ENCODE measurements at places on chromosomes 16 and 17.
A peak's percentile ranks its signal among the peaks of the same experiment; 100 is the strongest.

GRCh38 chr17:63601439-63602371, 1.0 kb downstream of the TACO1 start:
- DNase-seq: no peak

GRCh38 chr16:67872631-67873434, at the start of gene EDC4:
TSS of gene EDC4 (plus strand) at chr16:67873052. CDS start at chr16:67873262, 210 bp downstream.
- DNase-seq: peak; percentile 79

- no peak for DNase-seq
Observed at GRCh38 chr17:79174905-79175856, 100.6 kb downstream of the ENGASE start.

DNA sequence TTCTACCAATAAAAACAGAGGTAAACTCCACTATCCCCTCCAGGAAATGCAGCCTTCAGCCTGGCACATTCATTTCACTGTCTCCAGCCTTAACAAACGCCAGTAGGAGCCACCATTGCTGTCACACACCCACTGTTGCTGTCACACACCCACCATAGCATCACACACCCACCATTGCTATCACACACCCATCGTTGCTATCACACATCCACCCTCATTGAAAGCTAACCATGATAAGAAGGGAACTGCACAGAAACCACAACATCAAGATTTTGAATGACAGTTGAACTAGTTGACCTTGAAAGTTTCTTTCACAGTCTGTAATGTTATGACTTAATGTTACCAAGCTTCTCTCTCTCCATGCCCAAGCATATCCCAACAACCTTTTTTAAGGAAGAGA, 38.1 kb downstream of the SHCBP1 start:
- no peak for DNase-seq

GRCh38 chr16:77112746-77113145, 78.2 kb upstream of the MON1B start:
- DNase-seq: no peak

- no peak for DNase-seq
Observed at GRCh38 chr17:72843591-72843990, 248.9 kb downstream of the SLC39A11 start.

DNA sequence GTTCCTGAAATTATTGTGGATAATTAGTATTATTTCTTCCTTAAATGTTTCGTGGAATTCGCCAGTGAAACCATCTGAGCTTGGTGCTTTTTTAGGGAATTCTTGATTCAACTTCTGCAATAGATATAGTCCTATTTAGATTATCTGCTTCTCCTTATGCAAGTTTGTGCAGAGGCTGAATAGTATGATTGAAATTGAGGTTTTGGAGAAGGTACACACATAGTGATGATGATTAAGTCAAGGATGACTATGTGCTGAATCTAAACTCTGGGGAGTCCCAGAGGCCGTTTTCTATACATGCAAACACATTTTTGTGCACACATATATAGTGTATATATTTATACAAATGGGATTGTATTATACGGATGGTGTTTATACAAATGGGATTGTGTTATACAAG, 5.2 kb upstream of the MYH4 start:
- no peak for DNase-seq

- no peak for DNase-seq
Observed at GRCh38 chr16:46582313-46582712, 38.9 kb downstream of the SHCBP1 start.

- no peak for DNase-seq
Observed at GRCh38 chr17:50731575-50732460, 12.4 kb downstream of the LUC7L3 start.

DNA sequence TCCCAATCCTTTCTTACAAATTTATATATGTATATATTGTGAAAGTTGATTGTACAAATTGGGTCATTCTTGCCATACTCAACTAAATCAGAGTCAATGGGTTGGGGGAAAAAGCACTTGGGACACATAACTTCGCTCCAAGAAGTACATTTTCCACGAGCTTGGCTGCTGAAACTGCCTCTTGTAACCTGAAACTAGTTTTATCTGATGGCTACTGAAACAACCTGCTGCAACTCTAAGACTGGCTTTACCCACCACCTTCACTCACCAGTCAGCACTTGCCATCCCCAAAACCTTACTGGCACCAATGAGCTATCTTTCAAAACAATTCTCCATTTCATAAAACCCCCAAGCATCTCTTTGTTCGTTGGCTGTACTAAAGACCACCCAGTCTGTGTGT, 14.5 kb upstream of the MYCBPAP start:
- no peak for DNase-seq

DNA sequence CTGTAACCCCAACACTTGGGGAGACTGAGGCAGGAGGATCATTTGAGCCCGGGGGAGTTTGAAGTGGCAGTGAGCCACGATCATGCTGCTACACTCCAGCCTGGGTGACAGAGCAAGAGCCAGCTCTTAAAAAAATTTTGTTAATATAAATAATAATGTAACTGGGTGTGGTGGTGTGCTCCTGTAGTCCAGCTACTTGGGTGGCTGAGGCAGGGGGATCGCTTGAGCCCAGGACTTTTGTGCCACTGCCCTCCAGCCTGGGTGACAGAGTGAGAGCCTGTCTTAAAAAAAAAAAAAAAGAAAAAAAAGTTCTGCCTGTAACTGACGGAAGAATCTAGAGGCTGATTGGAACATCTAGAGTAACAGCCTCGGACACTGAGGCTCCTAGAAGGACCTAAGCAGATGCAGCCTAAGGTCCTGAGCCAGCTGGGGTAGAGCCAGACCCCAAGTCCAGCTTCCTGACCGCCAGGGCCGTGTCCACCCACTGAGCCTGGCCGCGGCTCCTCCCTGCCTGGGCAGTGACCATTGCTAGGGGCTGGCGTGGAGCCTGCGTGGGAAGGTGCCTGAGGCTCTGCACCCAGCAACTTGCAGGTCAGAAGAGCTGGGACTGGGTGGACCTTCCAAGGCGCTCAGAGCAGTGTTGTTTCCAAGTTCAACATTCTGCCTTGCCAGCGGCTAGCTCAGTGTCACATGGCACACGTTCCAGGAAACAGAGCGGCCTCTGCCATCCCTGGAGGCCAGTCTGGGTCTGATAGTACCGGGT, 209.4 kb upstream of the CIBAR2 start:
- no peak for DNase-seq

DNA sequence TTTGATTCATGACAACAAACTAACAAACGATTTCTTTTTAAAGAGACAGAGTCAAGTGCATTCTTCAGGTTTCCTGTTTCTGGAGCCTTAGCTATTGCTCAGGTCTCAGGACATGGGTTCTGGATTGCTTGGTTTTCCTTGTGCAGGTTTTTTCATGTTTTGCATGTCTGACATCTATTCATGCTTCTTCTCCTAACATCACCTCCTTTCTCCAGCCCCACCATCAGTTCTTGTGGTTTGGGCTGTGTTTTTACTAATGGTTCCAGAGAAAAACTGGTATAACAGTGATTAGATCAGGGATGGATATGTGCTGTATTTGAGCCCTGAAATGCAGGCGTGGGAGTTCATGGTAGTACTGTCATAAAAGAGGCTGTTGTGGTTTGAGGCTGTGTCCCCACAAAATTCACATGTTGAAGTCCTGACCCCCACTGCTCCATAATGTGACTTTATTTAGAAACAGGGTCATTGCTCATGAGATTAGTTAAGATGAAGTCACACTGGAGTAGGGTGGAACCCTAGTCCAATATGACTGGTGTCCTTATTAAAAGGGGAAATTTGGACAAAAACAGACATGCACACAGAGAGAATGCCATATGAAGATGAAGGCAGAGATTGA, 67.9 kb downstream of the IRX6 start:
- DNase-seq: no peak

GRCh38 chr17:47708864-47709541, 15.0 kb downstream of the TBKBP1 start:
- no peak for DNase-seq
